ENCODE measurements at places on chromosomes 11 and 22.

- DNase-seq, result no peak
Measured at GRCh38 chr11:134762248-134763029, 350.4 kb upstream of the B3GAT1 start.

- no peak for DNase-seq
Measured at GRCh38 chr11:72584939-72585597, 89.2 kb downstream of the PDE2A start.

DNA sequence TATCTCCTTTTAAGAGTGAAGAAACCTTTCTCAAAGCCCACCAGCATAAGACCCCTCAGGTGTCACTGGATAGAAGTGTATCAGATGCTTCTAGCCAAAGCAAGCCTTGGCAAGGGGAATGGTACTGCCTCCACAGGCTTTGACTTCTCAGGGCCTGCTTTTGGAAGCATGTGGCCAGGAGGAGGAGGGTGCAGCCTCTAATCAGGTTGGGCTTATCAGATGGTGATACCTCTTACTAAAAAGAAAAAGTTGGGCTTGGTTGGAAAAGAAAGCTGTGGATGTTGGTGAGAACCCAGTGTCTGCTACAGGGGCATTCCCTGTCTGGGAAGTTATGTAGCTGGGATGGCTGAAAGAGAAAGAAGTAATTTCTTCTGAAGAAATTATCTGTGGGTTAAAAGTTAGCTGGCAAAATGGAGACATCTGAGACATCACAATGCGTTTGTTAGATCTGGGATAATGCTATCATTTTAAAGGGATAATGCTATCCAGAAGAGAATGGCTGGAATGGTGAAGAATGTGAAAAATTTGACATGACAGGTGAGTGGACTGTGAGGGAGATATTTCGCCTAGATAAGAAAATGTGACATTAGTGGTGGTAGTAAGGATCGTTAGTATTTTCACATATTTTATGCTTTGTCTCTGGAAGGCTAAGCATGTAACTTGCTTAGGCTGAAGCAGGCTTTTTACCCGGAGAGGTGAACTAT lies 7.2 kb downstream of the APLP2 start:
- DNase-seq, result no peak

DNA sequence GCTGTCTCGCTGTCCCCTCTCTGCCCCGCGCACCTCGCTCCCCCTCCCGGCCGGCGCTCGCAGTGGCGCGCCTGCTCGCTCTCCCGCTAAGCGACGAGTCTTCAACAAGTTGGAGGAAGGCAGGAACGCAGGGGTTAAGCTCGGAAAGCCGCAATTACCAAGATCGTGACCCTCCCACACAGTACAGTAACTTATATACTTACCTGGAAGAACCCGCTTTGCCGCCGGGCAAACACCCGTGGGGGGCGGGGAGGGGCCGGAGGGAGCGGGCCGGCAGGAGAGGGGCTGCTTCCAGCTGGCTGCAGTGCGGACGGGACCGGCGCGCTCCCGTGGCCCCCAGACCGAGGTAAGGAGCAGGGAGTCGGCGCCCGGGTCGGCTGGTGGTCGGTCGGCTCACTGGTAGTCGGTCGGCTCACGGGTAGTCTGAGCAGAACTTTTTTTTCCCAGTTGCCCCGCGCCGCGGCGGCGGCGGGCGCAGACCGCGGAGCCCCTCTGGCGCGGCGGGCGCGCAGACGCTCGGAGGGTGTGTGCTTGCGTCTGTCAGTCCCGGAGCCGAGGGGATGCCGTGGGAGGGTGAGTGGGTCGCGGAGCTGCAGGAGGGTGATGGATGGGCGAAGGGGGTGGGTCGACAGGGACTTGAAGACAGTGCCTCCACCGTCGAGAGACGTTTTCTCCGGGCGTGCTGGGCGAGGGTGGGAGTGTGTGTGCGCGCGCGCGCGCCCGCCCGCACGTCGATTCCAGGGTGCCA lies 101.2 kb upstream of the HSD17B12 start:
- no peak for DNase-seq

- no peak for DNase-seq
Measured at GRCh38 chr22:46634011-46634699, 14.0 kb downstream of the GRAMD4 start.

DNA sequence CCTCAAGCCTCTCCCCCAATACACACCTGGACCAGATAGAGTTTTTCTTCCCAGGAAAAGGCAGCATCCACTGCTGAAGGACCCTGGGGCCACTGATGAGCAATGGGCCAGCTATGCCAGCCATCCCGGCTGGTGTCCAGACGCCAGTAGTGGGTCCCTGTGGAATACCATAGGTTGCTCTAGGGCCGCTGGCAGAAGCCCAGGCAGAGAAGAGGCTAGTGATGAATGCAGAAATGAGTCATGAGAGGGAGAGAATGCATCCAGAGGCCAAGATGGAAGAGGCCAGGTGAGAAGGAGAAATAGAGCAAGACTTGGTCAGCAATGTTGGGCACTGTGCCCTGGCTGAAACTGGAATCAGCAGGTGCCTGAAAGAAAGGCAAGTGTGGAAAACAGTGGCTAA lies 8.9 kb downstream of the HPX start:
- DNase-seq, result no peak

DNA sequence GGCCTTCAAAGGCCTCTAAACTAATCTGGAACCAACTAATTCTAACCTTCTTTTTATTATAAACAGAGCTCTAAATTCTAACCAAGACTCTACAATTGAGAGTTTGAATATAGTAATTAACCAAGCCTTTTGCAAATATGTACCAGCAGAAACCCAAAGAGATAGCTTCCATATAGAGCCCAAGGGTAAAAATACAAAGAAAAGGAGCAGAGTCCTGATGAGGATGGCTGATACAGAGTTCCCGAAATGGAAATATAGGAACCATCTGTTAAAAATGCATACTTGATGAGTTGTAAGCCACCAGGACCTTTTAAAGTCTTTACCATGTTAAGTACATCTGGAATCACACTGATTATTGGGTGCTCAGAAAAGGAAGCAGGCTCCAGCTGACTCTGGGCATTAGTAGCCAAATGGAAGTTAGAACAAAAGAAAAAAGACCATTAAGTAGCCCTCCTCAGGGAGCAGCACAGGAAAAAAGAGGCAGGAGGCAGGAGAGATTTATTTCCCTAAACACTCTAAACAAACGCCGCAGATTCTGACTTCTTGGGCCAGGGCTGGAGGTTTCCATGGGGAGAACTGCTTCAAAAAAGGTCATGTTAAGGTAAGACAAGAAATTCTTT lies 463.1 kb upstream of the FAT3 start:
- no peak for DNase-seq

Measured in cortex of kidney (tissue), 1 donor.